ENCODE measurements at places on chromosomes 12 and 14. TPM values are rescaled to one million over a fixed set of nuclear protein-coding genes. Genes with fewer than 3 reads are reported as not detected.

Gene GLIPR1L1
- 0.79 TPM for total RNA-seq

Gene CLEC2A
- total RNA-seq: 0.22 TPM

Gene WDHD1
- total RNA-seq: 7.1 TPM

Gene FCF1
- total RNA-seq: 32.5 TPM

Gene NEUROD4
- not detected for total RNA-seq

Gene BHLHE41
- total RNA-seq: 0.22 TPM

Gene TPH2
- not detected for total RNA-seq

Gene FOXA1
- not detected for total RNA-seq

Gene ABCD2
- not detected for total RNA-seq

Gene SAMD15
- total RNA-seq: 3.5 TPM

Gene CD4
- 0.98 TPM for total RNA-seq

Gene TMEM132C
- total RNA-seq: not detected

Gene RNU4-1
- under 0.01 TPM for total RNA-seq

Gene STYK1
- 22.0 TPM for total RNA-seq

Gene ATL1
- 6.0 TPM for total RNA-seq

Gene KRT75
- not detected for total RNA-seq

Gene TSPAN11
- total RNA-seq: under 0.01 TPM

Gene KLHL33
- total RNA-seq: under 0.01 TPM

Gene DGKA
- total RNA-seq: 269 TPM

Gene DAO
- not detected for total RNA-seq

Gene KCNC2
- not detected for total RNA-seq

Gene SMIM41
- total RNA-seq: 0.39 TPM

Gene C3AR1
- not detected for total RNA-seq

Gene NOS1
- not detected for total RNA-seq

Data from placental epithelial cell (primary cell).